ENCODE measurements at places on chromosomes 11 and 22. TPM values are rescaled to one million over a fixed set of nuclear protein-coding genes. Genes with fewer than 3 reads are reported as not detected.

GRCh38 chr11:116108161-116108560, 603.9 kb upstream of the CADM1 start:
- DNase-seq = no peak

GRCh38 chr11:130424613-130425140, 3.7 kb downstream of the ADAMTS8 start:
- DNase-seq = no peak

GRCh38 chr11:61027141-61027840, 55.8 kb downstream of the CD6 start:
- peak; percentile 47 for DNase-seq

The ADM gene
- 75.9 TPM for polyA plus RNA-seq

- DNase-seq = no peak
These were observed 293.8 kb downstream of the NXPE2 start for GRCh38 chr11:114972105-114972504.

GRCh38 chr11:102268083-102268984, 49.0 kb upstream of the BIRC3 start:
- DNase-seq = peak; percentile 85

DNA sequence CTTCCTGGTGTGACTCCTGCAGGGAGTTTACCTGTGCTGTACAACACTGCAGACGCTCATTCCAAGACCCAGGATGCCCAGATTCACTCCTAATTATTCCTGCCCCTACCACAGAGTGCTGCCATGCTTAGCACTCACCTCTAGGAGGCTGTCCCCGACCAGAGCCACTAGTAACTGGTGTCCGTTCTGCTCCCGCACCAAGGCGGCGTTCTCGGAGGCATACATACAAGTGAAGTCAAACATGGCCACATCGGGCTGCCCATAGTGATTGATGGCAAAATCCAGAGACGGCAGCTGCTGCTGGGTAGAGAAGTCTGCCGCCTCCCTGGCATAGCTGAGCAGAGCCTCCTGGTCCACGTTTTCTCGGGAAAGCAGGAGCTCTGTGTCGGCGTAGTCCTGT, 122.3 kb upstream of the BID start:
- DNase-seq = peak; percentile 81

The GGTLC2 gene
- not detected for polyA plus RNA-seq

GRCh38 chr22:41732096-41732772, 32.9 kb downstream of the MEI1 start:
- no peak for DNase-seq

- DNase-seq = no peak
These were observed 12.6 kb upstream of the TRIM44 start for GRCh38 chr11:35650006-35650405.

DNA sequence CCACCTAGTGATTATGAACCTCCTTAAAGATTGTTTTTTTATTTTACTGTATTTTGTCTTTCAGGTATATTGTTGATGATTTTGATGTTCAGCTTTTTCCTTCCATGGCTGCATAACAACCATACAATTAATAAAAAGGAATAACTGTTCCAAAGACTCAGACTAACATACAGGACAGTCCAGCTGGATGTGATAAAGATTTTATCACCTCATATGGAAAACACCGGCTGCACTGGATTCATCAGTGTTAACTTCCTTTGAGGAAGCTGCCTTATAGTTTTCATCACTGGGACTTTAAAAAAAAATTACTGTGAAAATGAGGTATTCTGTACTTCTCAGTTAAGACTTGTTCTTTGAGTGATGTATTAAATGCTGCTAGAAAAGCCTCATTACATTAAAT, 19.5 kb downstream of the AQP11 start:
- DNase-seq = no peak

GRCh38 chr22:41485033-41485432, 16.1 kb downstream of the ACO2 start:
- DNase-seq = no peak

- DNase-seq = no peak
These were observed 149.6 kb upstream of the MTMR2 start for GRCh38 chr11:96073536-96073935.

GRCh38 chr11:1771700-1772099, 8.0 kb upstream of the CTSD start:
- DNase-seq = peak; percentile 58

GRCh38 chr11:134407923-134408322, 4.1 kb downstream of the B3GAT1 start:
- DNase-seq = no peak

DNA sequence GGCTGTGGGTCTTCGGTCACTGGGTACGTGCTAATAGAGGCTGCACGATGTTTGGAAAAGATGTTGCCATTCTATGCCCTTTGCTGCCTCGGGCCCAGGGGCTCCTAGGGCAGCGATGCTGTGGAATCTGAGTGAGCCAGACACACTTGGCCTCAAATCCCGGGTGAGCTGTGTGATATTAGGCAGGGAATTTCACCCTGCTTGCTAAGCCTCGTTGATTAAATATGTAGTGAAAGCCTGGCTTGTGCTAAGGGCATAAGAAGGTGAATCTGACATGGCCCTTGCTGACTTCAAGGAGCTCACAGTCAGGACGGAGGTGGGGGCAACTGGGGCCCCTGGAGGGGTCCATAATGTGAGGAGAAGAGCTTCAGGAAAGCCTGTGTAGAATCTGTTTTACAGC, 5.4 kb upstream of the HMOX1 start:
- DNase-seq = no peak

- no peak for DNase-seq
These were observed at the start of gene KCNJ11 for GRCh38 chr11:17388609-17389210. TSS of gene KCNJ11 (minus strand) at chr11:17388659. CDS start at chr11:17388091, 568 bp downstream.

- DNase-seq = no peak
These were observed 116.3 kb downstream of the APIP start for GRCh38 chr11:34799848-34800247.

- DNase-seq = no peak
These were observed 1.2 kb downstream of the SCN4B start for GRCh38 chr11:118151431-118151830.

- DNase-seq = no peak
These were observed 2.3 kb upstream of the FOLR1 start for GRCh38 chr11:72189455-72190250.

The SPON1 gene
- 6.6 TPM for polyA plus RNA-seq
